ENCODE measurements at places on chromosomes 1 and 21.

DNA sequence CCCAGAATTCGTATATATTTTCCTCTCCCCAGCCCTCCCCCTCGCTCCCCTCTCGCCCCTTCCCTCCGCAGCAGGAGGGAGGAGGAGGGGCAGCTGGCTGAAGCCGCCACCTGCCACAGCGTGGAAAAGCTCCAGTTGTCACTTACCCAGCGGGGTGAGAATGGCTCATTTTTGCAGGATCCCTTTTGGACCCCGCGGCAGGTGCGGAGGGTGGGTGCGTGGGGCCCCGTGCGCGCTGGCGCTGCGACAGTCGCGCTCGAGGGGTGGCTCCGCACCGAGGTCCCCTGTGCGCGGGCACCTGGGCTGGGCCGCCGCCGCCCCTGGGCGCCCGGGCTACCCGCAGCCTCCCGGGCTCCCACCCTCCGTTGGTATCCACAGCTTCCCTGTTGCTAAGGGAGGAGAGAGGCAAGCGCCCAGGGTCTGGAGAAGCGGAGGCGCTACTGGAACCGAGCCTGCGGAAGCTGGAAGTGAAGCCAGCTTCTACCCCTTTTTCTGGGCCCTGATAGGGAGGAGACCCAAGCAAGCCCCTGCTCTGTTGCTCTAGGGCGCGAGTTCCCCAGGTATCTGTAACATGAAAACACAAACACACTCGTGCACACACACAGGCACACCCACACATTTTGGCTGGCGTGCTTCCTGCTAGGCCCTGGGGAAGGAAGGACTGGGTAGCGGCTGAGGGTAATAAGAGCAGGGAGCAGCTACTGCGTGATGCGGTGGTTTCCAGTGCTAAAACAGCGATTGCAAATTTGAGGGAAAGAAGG is at the start of gene ERICH3:
Gene ERICH3 (minus strand): TSS at position 442 of the 761 bp plus-strand sequence. CDS start 273 bp downstream, at position 169.
- peak; percentile 89 for DNase-seq

GRCh38 chr1:6591222-6591621 is 11.4 kb downstream of the ZBTB48 start:
- DNase-seq, result no peak

DNA sequence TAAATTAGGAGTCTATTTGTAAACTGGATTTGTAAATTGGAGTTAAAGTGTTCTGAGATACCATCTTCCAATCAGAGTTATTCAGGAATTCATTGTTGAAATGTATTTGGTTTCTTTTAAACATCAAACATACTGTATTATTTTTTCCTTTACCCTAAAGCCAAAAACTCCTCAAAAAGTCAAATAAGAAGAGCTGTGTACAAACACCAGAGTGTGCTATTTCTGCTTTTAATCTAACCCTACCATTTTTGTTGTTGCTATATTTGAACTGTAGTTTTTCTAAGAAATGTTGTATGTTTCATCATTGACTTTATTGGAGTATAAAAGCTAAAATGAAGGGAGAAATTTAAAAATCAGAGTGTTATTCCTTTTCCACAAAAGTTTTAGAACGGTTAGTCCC is 35.8 kb downstream of the SLC30A7 start:
- DNase-seq, result no peak

GRCh38 chr1:156475568-156476500 is 24.7 kb downstream of the MEF2D start:
- no peak for DNase-seq

- DNase-seq, result peak; percentile 76
Observed at GRCh38 chr1:205497351-205497750, 7.1 kb upstream of the CDK18 start.

- DNase-seq, result no peak
Observed at GRCh38 chr1:156468693-156469345, 31.8 kb downstream of the MEF2D start.

- DNase-seq, result no peak
Observed at GRCh38 chr1:207815913-207816291, 64.0 kb downstream of the CD46 start.

- no peak for DNase-seq
Observed at GRCh38 chr1:175579956-175580750, 163.2 kb downstream of the TNR start.

DNA sequence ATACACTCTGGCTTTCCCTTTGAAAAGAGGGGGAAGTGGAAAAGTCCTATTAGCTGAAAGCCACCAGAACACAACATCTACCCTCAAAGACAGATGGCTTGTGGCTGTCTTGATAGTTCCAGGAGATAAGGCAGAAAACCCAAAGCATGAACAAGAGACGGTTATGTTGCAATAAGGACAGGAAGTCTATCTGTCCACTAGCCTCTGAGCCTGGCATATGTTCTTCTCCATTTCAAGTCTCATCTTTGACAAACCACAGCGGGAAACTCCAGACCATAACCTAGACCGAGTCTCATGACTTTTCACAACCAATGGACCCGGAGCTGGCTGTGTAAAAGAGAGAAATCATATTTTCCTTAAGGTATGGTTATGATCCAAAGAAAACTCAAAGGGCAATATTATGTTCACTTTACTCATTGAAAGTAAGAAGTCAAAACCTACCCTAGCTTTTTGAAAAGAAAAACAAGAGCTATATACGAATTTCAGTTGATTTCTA is 33.8 kb downstream of the DUSP10 start:
- DNase-seq, result peak; percentile 33

DNA sequence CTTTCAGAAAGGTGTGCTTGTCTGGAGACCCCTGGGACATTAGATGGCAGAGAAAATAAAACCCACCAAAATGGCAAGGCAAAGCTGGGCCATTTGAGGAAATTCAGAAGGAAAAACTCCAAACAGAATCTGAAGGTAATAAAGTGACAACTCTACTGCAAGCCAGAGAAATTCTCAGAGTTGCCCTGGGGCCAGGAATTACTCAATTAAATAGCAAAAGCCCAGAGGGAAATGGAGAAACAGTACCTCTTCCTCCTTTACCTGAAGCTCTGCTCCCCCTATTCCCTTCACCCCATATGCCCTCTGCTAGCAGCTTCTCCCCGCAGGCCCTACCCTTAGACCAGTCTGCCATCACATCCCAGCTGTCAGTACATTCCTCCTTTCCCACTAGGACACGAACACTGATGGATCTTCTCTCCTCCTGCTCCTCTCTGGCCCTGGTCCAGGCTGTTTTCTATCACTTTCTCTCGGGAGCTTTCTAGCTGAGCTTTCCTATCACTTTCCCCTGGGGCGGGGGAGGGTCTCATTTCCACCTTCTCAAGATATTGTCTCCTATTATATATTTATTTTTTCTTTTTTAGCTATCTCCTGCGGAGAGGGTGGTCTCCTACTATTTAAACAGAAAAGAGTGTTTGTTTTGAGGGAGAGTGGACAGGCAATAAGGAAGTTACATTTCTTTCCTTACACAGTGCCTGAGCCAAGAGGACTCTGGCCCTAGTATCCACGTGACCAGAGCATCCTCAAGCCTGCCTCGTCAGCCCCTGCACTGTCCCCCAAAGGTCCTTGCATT is 47.7 kb upstream of the RBM15 start:
- DNase-seq, result no peak

DNA sequence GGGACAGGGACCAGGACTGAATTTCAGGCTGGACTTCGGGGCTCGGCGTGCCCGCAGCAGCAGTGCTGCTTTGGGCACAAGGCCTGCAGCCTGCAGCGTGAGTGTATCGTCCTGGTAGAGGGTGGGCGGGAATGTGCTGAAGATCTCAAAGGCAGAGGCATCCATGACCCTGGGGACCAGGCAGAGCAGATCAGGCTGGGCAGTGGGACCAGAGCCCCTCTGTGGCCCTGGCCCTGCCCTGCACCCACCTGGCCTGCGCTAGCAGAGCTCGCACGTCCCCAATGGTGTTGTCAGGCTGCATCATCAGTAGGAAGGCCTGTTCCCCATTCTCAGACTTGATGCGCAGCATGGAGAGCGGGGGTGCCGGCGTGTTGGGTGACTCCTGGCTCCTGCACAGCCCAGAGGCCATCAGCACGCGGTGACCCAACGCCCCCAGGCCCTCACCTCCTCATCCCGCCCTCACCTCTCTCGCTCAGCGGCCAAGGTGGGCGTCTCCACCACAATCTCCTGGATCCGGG is 2.6 kb downstream of the SH3BGRL3 start:
- DNase-seq, result no peak

DNA sequence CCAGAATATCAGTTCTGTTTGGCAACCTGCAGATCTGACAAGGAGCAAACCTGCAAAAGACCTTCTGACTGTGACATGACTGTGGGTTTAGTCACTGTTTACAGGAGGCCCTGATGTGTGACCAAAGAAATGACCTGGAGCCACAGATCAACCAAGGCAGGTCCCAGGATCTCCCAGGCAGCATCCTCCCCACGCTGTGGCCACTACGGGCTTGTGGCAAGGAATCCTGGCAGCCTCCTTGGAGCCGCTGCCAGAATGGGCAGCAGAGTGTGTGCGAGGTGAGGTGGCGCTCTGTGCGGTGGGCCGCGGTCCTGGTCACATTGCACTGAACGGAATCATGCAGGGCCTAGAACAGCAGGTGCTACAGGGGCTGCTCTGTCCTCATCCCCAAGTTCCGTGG is 15.9 kb downstream of the MCM3AP start:
- no peak for DNase-seq

GRCh38 chr1:157163273-157164127 is 25.3 kb upstream of the ETV3 start:
- peak; percentile 85 for DNase-seq

GRCh38 chr1:2001773-2002411 is 1.7 kb downstream of the CFAP74 start:
- no peak for DNase-seq

GRCh38 chr1:102174259-102174863 is 177.6 kb upstream of the OLFM3 start:
- DNase-seq, result no peak

DNA sequence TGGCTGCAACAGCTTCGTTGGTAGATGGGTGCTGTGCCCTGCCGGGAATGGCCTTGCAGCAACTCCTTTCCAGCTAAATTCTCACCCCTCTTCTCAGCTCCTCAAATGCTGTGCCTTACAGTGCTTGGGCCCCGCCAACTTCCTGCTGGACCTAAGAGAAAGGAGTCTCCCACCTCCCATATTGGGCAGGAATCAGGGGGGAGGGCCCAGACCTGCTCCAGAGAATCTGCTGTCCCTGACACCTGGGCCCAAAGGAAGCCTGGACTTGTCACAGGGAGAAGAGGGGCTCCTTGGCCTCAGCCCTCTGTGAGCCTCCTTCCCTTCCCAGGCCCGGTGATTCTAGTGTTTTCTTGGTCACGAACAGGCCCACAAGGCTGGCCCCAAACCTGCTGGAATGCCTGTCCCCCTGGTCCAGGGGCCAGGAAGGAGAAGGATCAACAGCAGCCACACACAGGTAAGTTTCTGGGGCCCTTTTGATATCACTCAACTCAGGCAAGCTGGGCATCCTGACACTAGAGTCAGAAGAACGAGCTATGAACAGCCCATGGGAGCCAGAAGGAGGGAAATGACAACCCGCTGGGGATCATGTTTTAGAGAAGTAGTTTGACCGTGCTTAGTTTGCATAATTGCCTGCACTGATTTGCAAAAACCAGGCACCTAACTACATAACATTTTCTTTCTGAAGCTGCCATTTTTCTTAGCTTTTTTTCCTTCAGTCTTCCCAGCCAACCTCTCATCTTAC is 86.2 kb downstream of the CD247 start:
- DNase-seq, result no peak

- DNase-seq, result no peak
Observed at GRCh38 chr1:39317910-39318633, 113.6 kb downstream of the MACF1 start.

DNA sequence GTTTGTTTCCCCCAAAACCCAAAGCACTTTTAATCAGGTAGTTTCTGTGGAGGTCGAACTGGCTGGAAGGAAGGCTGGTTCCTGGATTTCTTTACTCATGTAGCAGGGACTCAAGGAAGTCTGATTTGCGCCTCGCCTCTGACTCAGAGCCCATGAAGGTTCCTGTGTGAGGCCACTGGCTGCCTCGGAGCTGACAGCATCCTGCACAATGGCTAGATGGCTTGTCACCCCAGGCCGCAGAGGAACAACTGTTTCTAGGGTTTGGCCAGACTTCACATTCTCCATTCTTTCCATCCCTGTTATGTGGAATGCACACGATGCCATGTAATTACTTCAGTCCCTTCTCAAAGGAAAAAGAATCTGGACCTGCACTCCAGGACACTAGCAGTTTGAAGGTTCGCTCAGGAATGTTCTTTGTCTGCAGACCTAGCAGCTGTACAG is 39.1 kb upstream of the PRSS38 start:
- no peak for DNase-seq

GRCh38 chr1:111223126-111223685 is 4.3 kb upstream of the CHI3L2 start:
- DNase-seq, result no peak

- no peak for DNase-seq
Observed at GRCh38 chr1:147833231-147833860, 69.2 kb upstream of the GJA8 start.

GRCh38 chr1:7553042-7553690 is 217.9 kb upstream of the VAMP3 start:
- no peak for DNase-seq

DNA sequence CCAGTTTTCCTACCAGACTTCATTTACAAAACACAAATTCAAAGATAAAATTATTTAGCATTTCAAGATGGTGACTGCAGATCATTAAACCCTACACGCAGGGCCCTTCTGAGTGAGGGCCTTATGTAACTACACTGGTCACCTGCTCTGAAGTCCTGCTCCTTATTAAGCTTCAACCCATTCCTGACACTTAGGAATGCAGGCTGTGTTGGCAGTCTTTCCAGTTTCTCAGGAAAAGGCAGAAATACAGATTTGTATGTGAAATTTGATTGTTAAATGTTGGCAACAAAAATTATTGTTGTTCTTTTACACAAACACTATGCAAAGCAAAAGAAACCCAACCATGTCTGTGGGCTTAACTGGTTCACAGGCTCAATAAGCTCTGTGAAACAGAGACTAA is 25.8 kb upstream of the BCAS2 start:
- no peak for DNase-seq

DNA sequence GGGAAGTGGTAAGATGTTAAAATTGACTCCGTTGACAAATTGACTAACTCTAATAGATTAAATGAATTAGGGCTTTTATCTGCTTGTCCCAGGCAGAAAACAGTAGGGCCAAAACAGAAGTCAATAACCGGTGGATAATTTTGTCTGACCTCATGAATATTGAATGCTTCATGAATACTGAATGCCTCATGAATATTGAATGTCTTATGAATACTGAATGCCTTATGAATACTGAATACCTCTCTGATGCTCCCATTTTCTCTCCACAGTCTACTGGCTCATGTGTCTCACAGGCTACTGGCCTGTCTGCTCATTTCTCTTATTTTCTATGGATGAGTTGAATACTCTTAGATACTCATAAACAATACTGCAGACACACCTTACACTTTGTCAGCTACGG is 56.0 kb downstream of the POFUT2 start:
- no peak for DNase-seq

- DNase-seq, result peak; percentile 21
Observed at GRCh38 chr1:101238031-101238628, 1.3 kb downstream of the S1PR1 start.

All from NCI-H1417 (cell line).